Tibial nerve (tissue), 4 donors: ENCODE measurements at places on chromosomes 16 and 17.

GRCh38 chr17:834136-834535, 52.0 kb downstream of the MRM3 start:
- DNase-seq, result no peak

DNA sequence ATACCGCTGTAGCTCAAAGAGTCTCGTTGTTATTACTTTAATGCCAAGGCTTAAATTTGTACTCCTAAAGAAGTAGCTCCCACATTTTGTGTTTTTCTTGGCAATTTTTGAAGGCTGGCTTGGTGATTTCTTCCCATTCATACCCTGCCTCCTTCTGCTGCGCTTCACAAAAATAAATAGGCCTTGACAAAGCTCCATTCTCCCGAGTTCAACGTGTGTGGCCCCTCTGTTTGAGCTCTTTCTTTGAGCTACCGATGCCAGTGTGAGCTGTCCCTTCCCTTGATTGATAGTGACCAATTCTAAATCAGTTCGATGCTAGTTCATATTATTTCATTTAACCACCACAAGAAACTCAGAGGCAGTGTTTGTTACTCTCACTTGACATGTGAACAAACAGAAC, 96.8 kb downstream of the MAP2K6 start:
- DNase-seq, result no peak

- no peak for DNase-seq
Observed at GRCh38 chr17:57338257-57338914, 82.1 kb downstream of the MSI2 start.

DNA sequence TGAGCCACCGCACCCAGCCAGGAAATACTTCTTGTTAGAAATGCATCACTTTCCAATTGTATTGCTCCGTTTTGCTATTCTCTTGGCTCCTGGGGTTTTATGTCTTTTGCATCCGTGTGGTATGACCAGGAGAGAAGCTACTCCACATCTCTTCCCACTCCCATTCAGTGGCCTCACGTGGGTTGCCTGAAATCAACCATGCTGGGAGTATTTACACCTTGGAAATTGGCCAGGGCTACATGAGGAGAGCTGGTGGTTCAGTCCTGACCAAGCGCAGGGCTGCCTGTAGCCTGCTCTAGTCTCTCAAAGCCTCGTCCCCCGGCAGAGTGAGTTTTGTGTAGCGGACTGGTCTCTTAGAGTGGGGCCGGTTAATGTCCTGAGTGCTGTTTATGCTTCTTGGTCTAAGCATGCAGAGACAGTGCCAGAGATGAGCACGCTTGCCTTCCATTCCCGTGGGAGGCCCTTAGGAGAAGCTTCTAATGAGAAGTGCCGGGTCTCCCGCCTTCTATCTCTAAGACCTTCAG, 3.8 kb downstream of the WFDC1 start:
- no peak for DNase-seq

- DNase-seq, result peak; percentile 99
Observed at GRCh38 chr16:66516808-66517585, 32.9 kb downstream of the TK2 start.

- DNase-seq, result no peak
Observed at GRCh38 chr17:2259769-2260536, 43.6 kb downstream of the SMG6 start.

GRCh38 chr17:21525464-21526130, 149.4 kb downstream of the KCNJ12 start:
- no peak for DNase-seq

- peak; percentile 64 for DNase-seq
Observed at GRCh38 chr16:10862438-10862837, 14.6 kb upstream of the CIITA start.

DNA sequence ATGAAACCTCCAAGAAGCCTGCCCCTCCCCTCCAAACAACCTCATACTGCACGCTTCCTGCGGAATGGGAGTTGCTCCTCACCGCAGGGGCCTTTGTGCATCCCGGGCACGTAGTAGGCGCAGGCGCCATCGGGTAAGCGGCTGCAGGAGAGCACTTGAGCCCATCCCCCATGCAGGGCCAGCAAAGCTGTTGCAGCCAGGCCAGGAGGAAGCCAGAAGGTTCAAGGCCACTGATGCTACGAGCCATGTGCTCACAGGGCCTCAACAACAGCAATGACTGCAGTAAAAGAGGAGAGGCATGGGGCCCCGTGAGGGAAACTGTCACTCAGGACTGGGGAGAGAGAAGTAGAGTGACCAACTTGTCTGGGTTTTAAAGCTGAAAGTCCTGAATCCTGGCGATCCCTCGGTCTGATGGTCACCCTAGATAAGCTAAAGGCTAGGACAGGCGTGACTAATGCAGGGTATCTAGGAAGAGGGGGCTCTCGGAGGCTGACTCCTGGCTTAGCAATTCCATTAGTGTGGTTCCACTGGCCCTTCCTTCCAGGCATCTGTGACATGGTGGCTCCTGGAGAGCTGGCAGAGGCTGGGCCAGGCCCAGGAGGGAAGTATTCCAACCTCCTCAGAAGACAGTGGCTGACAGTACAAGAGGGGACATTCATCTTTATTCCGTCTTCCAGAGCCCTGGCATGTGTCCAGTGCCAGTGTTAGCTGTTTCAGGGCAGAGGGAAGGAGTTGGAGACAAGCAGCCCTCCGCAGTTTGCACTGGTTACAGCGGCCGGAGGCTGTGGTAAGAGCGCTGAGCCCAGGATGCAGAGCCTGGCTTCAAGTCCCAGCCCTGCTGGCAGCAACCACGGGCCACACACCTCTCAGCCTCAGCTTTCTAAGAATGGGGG, 20.8 kb downstream of the GOSR2 start:
- no peak for DNase-seq

GRCh38 chr17:63686138-63686685, 13.7 kb downstream of the LIMD2 start:
- DNase-seq, result no peak

DNA sequence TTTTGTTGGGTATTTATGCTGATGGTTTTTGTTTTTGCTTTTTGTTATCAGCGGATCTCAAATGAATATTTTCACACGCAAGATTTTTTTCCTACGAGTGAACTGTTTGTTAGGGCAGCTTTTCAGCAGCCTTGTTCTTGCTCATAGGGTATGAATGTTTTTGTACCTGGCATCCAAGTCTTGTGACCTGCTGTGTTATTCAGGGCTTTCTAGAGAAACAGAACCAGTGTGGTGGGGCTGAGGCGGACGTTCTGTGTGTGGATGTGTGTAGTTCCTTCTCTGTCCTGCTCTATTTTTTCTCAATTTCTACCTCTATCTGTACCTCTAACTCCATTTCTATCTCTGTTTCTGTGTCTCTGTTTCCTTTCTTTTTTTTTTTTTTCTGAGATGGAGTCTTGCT, 78.3 kb downstream of the SNX29 start:
- DNase-seq, result no peak

DNA sequence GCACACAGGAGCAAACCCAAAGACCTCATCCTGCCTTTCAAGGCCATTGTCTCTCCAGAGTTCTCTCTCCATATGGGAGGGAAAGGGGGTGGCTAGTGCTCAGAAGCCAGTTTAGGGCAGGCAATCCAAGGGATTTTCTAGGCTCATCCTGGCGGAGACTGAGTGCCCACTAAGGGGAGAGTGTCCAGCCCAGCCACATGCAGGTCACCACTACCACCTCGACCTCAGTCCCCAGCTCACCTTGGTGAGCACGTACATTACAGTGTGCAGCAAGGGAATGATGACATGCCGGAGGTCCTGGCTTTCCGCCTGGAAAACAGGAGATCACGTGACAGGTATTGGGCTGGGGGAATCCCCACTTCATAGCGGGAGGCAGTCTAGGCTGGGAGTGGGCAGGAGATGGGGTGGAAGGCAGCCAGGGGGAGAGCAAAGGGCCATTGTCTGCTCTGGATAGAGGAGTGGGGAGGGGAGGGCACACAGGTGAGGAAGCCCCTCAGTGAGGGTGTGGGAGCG, 29.9 kb downstream of the PIK3R6 start:
- DNase-seq, result no peak
